ENCODE measurements at places on chromosomes 12 and 14.

GRCh38 chr14:34199585-34199984 is 248.7 kb upstream of the EGLN3 start:
- peak; percentile 18 for DNase-seq

DNA sequence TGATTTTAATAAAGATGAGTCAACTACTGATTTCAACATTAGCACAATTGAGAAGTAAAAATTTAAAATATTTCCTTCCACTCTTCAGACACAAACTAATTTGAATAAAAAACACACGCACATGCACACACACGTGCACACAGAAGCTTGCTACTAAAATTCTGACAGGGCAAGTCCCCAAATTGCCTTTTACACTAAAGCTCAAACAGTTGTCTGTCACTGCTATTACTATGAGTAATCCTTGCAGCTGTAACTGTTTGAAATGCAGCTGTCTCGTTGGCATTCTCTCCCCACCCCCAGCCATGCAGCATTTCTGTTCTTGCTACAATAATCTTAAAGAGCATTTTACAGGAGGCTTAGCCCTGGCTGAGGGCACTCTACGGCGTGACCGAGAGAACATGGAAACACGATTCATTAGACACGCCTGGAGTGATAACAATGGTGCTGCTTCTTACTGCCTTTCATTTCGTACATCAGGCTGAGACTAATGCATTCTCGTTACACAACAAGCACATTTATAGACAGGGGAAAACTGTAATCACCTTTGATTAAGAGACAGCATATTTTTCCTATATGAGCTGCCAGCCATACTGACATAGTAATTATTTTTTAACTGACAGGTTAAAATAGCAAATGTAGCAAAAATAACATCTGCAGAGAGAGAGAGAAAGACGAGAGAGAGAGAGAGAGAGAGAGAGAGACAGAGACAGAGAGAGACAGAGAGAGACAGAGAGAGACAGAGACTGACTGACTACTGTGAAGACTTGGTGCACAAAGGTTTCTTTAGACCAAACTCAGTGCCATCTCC is 153.8 kb downstream of the MED13L start:
- no peak for DNase-seq

- peak; percentile 14 for DNase-seq
Observed at GRCh38 chr12:75738486-75738885, 227.1 kb upstream of the KRR1 start.

DNA sequence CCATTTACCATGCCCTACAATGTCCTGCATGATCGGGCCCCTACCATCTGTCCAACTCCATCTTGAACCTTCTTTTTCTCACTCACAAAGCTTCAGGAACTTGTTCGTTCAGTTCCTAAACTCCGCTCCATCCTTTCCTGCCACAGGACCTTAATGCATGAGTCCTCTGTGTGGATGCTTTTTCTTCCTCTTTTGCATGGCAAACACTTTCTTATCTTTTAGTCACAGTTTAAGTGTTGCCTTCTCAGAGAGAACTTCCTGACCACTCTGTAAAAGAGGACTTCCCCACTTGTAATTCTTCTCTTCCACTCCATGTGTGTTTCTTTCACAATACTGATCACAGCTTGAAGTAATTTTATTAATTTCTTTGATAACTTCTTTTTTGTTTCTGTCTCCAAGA is 54.4 kb upstream of the ETV6 start:
- no peak for DNase-seq

DNA sequence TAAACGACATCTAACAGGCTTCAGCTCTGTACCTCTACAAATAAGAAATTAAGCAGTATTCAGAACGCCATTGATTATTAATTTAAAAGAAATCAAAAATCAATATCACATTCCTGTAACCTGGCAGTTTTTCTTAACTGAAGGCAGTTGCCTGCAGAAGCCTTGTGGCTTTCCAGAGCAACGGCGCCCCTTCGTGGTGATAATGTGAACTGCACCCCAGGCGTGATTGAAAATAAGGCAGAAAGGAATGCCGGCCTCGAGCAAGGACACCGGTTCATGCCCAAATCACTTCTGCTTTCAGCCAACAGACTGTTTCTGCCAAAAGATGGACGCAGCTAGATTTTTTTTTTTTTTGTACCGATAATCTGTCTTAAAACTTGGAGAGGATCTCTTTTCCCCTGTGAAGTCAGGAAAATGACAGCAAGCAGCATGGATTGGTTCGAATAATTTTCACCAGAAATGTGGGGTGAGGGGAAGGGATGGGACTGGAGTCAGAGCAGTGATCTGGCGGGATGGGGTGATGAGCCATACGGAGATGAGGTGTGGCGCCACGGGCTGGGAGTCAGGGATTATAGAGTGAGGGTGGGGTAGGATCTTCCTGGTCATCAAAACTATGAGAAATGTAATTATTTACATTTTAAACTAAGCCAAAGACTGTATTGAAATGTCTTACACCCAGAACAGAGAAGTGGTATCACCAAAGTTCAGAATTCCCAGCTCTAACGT is 473.0 kb downstream of the DPF3 start:
- peak; percentile 16 for DNase-seq

DNA sequence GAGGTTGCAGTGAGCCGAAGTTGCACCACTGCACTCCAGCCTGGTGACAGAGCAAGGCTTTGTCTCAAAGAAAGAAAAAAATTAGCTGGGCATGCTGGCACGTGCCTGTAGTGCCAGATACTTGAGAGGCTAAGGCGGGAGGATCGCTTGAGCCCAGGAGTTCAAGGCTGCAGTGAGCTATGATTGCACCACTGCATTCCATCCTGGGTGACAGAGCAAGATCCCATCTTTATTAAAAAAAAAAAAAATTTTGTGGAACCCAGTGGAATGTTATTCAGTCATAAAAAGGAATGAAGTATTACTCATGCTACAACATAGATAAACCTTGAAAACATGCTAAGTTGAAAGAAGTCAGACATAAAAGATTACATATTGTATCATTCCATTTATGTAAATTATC is 8.3 kb upstream of the ERBB3 start:
- DNase-seq, result no peak

DNA sequence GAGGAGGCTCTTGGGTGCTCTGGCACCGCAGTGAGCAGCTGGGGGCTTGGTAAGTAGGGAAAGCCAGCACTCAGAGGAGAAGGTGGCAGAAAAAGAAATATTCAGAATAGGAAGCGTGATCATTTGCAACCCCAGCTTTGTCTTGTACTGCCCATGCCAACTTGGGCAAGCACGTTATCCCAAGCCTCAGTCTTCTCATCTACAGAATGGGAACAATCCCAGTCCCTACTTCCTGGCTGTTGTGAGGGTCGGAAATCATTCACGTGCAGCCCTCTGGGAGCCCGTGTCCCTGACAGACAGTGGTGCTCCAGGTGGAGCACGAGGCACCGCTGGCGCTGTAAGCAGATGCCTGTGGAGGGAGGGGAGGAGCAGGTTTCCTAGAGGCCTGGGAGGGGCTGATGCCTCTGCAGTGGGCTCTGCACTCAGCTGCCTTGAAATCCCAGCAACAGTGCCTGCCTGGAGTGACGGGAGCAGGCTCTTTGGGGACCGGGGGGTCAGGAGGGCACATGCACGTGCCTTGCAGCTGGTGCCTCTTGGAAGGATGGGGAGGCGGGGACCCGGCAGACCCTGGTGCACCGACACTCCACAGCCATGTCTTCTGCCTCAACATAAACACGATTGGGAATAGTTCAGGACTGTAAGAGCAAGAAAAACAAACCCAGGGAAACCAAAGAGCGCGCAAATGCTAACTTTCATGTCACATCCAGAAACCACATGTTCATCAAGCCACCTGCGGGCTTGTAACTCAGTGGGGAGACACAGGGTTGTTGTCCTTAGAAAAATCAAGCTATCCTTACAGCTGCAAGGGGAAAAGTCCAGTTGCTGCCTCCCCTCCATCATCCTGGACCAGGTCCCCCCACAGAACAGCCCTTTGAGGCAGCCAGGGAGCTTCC is 86.5 kb upstream of the DIO3 start:
- no peak for DNase-seq

- no peak for DNase-seq
Observed at GRCh38 chr14:100239211-100239839, 381 bp downstream of the YY1 start.

DNA sequence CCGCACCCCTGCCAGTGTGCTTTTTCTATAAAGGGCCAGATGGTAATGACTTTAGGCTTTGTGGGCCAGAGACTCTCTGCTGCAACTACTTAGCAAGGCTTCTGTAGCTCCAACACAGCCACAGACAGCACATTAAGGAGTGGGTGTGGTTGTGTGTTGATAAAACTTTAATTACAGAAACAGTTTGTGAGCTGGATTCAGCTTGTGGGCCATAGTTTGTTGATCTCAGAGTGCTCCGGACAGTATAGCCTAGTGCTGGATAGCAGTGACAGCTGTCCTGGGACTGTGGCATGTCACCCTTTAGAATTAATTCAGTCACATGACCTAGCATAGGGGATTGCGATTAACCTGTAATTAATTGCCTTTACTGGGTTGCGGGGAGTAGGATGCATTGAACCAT is 109.7 kb downstream of the ZNF664 start:
- no peak for DNase-seq

GRCh38 chr12:3518902-3519301 is 27.9 kb downstream of the PRMT8 start:
- no peak for DNase-seq

GRCh38 chr14:66982247-66982646 is 207.0 kb upstream of the GARIN2 start:
- DNase-seq, result no peak

DNA sequence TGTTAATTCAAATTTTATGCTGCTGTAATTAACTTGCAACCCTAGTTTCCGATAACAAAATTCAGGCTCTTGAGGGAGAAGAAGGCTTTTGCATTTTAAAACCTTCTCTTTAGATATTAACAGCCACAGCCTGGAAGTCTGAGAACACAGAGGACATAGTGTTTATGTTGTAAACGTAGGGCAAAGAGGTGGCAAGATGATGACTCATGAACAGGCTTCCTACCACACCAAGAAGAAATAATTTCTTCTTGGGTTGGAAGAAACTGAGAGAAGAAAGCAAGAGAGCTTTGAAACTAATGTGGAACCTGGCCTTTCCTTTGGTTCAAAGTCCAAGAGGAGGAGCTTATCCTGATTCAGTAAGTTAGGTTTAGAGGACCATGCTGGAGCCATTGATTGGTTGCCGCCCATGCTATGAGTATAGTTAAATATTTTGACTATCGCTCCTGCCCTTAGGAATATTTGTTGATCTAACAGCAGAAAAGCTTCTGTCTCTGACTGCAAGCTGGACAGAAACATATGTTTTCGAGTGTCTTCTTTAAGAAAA is 31.8 kb downstream of the CCDC198 start:
- no peak for DNase-seq

DNA sequence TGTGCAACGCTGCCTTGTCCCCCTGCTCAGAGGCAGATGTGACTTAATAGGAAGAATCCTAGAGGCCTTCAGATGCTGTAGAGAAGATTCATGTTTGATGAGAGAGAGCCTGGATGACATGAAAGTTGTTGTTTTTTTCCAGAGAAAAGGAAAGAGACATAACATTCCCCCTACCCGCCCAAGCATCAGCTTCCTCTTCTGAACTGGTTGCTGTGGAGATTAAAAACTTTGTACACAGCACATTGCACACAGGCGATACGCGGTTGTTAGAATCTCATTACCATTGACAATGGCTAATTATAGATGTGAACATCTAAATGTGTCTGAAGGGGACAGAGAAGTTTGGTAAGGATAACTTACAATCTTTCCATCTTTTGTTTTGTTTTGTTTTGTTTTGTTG is 13.6 kb upstream of the ETFBKMT start:
- DNase-seq, result no peak

- peak; percentile 43 for DNase-seq
Observed at GRCh38 chr12:114508529-114509129, 102.7 kb upstream of the TBX5 start.

DNA sequence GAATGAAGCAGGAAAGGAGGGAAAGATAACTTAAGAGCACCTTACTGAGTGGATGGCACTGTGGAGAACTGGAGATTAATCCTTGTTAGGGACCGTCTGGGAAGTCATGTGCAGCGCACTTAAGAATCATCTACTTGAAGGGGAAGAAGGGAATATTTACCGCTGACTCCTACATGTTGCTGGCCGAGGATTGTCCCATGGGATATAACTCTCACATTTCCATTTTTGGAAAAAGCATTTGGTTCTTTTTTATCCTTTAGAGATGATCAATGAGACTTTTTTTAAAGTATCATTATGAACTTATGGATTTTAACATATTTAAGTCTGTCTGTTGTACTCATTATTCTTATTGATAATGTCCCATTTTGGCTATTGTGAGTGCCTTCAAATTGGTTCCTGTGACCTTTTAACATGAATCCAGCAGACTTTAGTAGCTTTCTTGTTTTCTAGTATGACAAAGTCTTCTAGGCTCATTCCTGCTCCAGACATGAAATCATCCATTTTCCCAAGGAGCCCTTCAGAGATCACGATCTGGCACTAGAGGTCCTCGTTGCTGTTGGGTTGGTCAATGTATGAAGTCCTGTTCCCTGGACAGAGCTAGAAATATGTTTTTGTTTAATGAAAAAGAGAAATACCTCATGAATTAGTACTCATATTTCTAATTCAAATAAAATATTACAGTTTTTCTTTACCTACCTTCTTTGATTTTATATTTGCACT is 20.2 kb upstream of the FAM234B start:
- no peak for DNase-seq

- no peak for DNase-seq
Observed at GRCh38 chr14:89697281-89698060, 257.1 kb downstream of the EFCAB11 start.

GRCh38 chr14:55458800-55459515 is 18.5 kb upstream of the TBPL2 start:
- DNase-seq, result no peak

DNA sequence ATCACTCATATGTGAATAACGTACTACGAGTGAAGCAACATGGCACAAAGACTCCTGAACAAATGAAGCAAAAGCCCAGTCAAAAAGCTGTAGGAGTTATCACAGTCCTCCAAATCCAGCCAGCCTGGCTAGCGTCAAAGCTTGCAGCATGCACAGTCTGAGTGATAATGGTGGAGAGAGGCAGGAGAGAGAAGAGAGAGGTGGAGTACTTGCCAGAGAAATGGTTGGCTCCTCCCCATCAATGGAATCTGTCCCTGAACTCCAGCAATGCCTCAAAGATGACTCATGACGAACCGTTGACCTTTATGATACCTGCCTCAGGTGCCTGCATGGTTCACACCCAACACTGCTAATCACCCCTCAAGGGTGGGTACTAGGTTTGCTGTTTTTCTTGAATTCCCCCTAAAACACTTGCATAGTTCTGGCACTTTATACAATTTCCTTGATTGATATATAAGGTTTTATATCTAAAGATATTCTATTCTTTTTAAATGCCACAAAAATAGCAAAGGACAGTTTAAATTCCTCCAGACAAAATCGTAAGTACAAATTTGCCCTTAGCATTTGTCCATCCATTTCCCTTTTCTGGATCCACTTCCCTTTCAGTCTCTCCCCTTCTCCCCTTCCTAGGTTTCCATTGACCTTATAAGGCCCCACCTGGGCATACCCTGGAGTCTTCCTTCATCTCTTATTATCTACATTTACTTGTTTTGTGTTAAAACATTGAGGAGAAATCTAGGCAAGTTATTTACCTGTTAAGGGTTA is 10.2 kb downstream of the ARHGDIB start:
- DNase-seq, result no peak

- no peak for DNase-seq
Observed at GRCh38 chr12:18908191-18908590, 170.3 kb downstream of the CAPZA3 start.

GRCh38 chr14:74952697-74953484 is 2.5 kb downstream of the PGF start:
- no peak for DNase-seq

Data from T-helper 2 cell (primary cell).